ENCODE measurements at places on chromosomes 11 and 22.

DNA sequence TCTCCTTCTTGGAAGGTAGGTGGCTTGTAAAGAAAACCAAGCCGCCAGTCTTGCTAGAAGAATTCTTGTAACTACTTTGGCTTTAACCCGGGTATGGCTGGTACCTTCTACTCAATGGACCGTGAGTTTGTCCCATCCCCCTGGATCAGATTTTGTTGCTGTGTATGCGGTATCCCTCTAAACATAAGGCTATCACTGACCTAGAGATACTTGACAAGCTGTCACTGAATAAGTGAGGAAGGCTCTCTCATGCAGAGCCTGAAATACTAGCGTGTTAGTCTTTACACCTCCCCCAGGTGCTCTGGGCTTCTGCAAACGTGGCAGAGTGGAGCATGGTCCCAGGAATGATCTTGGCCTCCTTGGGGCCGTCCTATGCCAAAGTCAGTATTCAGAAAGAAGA, 34.5 kb downstream of the GLB1L2 start:
- no peak for DNase-seq

DNA sequence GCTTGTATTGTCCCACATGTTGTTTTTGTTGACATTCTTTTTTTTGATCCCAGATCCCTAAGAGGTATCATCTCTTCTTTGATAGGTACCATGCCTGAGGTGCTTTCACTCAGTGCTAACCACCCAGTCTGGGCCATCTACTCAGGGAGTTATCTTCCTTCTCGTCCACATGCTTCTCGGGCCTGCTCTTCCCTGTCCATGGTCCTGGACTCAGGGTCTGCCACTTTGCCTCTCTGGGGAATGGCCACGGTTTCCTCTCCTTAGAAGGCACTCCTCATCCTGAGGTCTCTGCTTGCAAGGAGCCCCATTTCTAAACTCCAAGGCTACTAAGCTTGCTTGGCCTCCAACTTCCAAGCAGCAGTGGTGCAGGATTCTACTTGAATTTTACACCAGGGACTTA, 227.0 kb upstream of the NCAM1 start:
- peak; percentile 71 for DNase-seq

DNA sequence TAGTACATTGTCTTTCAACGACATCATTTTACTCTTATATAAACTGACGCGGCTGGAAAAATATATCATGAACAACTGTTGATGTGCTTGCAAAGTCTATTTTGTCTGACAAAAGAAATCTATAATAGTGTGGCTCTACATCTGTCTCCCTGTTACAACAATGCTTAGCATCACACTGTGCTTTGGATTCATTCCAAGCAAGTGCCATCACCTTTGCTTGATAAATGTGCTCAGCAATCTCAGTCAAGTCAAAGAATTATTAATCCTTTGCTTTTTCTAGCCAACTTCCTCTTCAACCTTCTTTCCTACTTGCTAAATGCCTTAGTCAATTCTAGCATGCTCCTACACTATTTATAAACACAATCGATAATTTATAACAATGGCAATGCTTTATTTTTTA, 140.5 kb downstream of the FCHSD2 start:
- DNase-seq: no peak

GRCh38 chr22:33303099-33303498, 244.9 kb upstream of the SYN3 start:
- DNase-seq: no peak

DNA sequence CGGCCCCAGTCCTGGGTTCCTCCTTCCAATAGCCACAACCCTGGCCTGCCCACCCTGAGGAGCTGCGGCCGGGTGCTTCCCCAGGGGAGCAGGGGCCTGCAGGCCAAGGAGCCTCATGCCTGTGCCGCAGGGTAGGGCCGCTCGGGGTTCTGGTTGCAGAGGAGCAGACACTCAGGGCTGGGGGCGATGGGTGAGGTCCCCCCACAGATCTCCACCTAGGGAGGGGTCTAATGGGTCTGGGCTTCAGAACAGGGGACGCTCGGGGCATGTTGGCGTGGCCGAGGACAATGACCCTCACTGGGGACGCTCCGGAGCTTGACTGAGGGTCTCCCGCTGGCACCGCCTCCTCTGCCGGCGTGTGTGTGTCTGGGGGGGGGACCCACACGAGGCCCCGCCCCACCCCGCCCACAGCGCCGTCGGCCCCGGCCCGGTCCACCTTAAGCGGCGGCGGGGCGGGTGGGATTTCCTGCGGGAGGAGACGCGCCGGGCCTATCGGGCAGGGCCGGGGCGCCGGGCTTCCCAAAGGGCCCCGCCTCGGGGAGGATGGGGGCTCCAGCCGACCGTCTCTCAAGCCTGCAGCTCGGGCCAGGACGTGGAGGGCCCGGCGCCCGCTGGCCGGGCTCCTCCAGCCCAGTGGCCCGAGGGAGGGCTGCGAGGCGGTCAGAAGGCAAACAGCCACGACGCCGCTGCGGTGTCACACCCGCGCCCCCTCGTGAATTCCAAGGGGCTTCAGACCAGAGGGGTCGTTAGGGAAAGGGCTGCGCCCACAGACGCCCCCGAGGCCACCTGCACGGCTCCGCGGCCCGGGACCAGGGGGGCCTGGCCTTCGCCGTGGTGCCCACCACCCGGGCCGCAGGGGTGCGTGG, 640 bp upstream of the ZDHHC8 start:
- DNase-seq: peak; percentile 89
